LHCN-M2 (cell line): ENCODE measurements at places on chromosomes 13 and 19.

GRCh38 chr13:51764184-51765141 lies 39.5 kb downstream of the DHRS12 start:
- peak; percentile 93 for DNase-seq

- no peak for DNase-seq
Measured at GRCh38 chr13:109699628-109700071, 86.7 kb downstream of the IRS2 start.

- no peak for DNase-seq
Measured at GRCh38 chr13:106468744-106469590, 66.5 kb downstream of the EFNB2 start.

- DNase-seq, result no peak
Measured at GRCh38 chr13:93462151-93462550, 235.5 kb downstream of the GPC6 start.

GRCh38 chr13:26964278-26965250 lies 204.0 kb upstream of the GPR12 start:
- peak; percentile 87 for DNase-seq

DNA sequence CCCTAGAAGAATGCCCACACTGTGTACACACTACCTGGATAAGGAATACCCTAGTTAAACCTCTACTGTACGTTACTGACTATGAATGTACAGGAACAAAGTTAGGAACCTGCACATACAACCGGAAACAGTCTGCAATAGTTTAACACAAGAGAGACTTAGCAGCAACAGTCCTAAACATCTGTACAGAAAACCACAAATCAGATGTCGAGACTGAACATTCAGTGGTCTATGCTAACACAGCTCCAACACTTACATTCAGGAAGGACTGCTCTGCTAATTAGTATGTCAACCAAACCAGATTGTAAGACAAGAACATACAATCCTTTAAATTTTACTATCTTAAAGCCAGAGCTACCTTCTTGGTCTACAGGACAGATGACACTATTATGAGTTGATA lies 104.9 kb downstream of the ZNF429 start:
- no peak for DNase-seq

GRCh38 chr13:97521726-97522125 lies 87.8 kb downstream of the RAP2A start:
- DNase-seq, result no peak

GRCh38 chr19:49558591-49558990 lies 21.8 kb downstream of the NOSIP start:
- no peak for DNase-seq

DNA sequence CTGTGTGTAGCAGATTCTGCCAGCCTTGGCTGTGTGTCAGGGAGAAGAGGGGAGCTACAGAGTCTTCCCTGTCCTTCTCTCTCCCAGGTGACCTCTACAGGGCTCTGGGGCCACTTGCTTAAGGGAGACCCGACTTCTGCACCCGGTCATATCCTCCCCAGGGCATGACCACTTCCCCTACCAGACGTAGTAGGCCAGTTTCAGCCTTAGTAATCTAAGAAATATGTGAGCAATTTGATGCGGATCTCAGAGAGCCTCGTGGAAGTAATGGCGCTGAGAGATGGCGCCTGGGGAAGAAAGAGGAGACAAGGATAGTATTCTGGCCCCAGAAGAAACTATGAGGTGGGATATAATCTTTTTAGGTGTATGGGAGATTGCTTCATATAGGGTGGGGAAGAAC lies 41.9 kb downstream of the NFIX start:
- DNase-seq, result peak; percentile 73

DNA sequence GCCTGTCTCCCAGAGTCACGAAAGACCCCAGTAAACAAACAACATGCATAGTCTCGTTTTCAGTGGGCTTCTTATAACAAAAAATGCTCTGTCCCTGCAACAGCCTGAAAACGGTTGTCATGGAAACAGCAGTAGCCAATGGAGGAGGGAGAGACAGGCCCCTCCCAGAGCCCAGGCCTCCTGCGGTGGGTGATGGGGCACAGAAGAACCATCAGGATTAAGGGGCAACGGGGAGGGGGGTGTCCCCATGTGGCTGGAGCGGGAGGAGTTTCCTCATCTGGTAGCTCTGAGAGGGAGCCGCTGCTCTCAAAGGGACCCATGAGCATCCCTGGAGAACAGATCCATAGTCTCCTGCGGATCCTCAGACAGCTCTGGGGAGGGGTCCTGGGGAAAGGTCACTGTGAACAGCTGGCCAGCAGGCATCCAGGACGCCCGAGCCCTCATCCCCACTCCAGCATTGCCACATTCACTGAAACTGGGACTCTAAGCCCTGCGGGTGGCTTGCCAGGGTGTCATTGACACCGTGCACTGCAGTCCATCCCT lies 37.5 kb upstream of the PNMA8B start:
- DNase-seq, result no peak

GRCh38 chr13:99389520-99390304 lies 82.5 kb upstream of the GPR183 start:
- DNase-seq, result no peak

DNA sequence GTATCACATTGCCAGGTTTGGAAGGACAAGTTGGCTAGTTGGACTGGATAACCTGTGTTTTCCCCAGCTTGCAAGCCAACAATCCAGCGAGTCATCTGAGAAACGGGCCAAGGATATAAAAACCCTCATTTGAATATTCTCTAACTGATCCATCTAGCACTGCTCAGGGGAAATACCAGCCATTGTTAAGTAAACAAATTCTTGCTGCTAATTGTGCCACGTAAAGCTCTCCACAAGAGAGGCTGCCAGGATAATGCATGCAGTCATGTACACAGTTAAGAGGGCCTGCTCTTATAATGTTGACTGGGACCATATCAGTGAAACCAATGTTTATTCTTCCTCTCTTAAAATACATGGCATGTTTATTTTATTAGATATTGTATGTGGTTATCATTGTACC lies 663.2 kb upstream of the SGCG start:
- DNase-seq, result peak; percentile 14

- no peak for DNase-seq
Measured at GRCh38 chr13:107580741-107581412, 634.5 kb downstream of the LIG4 start.

GRCh38 chr13:98377635-98378378 lies 199.1 kb downstream of the STK24 start:
- DNase-seq, result no peak

- DNase-seq, result peak; percentile 66
Measured at GRCh38 chr19:11092181-11092538, 2.9 kb downstream of the LDLR start.

GRCh38 chr13:41673640-41674039 lies 216.3 kb downstream of the RGCC start:
- DNase-seq, result peak; percentile 21

GRCh38 chr13:107730813-107731212 lies 484.5 kb downstream of the LIG4 start:
- no peak for DNase-seq

DNA sequence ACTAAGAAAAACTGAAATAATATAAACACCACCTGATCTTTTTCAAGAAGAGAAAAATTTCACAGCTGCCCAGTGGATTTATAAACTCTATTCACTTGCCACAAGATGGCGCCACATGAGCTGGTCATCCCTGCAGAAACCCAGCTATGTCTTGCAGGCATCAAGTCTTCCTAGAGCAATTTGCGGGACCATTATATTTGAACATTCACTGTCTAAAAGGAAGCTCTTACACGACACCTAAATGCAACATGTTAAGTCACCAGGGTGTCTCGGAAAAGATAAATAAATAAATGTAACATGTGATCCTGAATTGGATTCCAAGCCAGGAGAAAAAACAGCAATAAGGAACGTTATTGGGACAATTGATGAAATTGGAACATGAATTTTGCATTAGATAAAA lies 20.3 kb upstream of the AKT2 start:
- peak; percentile 85 for DNase-seq

DNA sequence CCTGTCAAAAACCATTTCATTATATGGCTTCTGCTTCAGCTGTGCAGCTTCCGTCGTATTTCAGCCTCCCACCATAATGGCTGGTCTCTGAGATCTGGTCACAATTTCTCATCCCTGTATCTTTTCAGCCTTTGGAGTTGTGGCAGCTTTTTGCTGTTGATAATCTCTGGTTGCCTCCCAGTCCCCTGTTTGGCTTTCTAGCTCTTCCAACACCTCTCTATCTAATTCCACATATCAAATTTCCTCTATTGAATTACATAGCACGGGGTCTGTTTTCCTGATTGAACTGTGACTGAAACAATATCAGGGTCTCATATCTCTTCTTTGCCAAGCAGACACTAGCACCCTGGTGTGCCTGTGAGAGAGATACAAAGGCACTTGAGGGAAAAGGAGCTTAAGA lies 222.1 kb upstream of the OBI1 start:
- no peak for DNase-seq

- no peak for DNase-seq
Measured at GRCh38 chr13:25727250-25727649, 324.6 kb downstream of the SHISA2 start.

DNA sequence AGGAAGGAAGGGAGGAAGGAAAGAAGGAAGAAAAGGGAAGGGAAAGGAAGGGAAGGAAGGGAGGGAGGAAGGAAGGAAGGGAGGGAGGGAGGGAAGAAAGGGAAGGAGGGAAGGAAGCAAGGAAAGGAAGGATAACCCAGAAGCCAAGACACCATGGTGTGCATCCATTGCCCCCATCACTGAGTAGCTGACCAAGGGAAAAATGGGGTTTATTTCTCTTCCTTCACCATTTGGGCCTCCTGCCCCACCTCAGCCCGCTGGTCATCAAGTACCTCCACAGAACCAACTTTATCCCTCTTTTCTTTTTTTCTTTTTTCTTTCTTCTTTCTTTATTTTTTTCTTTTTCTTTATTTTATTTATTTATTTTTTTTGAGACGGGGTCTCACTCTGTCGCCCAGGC lies 20.4 kb downstream of the CABP5 start:
- no peak for DNase-seq

DNA sequence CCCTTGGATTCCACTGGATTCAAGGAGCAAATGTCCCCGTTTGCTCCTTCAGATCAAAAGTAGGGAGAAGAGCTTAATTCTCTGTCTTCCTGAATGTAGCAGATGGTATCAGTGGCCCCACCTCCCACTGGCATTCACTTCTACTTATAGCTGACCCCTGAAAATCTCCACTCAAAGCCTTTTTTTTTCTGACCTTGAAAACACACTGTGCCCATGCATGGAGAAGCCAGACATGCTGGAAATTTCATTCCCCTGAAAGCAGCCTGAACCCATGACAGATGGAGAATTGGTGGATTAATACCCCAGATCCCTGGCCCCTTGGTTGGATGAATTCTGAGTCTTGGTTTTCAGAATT lies 76.6 kb upstream of the UBAC2 start:
- no peak for DNase-seq

DNA sequence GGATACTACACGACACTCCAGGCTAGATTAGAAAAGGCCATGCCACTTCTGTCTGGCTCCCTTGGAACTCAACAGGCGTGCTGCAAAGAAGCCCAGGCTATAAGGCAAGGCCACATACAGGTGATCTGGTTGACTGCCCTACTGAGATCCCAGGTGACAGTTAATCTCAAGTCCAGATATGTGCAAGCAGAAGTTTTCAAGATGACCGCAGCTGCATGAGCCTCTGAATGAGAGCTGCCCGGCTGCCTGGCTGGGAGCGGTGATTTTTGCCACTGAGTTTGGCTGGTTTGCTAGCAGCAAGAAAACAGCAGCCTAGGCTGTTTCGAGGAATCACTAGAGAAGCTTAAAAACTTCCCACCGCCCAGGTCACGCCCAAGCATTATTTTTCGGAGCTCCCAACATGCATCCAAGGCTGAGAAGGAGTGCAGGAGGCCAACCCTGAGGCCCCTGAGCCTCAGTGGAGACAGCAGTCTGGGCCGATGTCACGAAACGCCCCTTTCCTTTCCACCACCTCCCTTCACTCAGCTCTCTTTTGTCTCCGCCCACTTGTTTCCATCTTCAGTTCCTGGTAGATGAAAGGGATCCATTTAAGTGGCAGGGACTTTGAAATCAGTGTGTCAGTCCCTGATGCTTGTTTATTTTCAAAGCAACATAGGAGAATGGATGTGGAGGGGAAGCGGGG lies 14.0 kb upstream of the URI1 start:
- no peak for DNase-seq

- no peak for DNase-seq
Measured at GRCh38 chr19:3115411-3115810, 20.4 kb upstream of the GNA15 start.

DNA sequence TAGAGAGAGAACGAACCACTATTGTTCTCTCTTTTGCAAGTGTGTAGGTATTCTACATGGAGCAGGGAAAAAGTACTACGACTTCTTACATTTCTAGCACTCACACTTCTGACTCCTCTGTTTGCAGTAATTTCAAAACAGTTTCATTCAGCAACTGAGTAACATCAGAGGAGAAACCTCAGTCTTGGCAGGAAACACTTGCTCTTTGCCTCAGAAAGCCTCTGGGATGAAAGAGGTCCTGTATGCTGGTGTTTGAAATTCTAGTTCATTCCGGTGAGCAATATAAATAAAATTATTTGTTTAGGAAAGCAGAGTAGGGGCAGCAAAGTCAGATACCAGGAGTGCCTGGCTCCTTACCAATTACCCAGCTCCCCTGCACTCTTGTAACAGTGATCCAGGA lies 595.5 kb downstream of the TBC1D4 start:
- no peak for DNase-seq

GRCh38 chr13:59562924-59563323 lies 600.8 kb downstream of the DIAPH3 start:
- no peak for DNase-seq

GRCh38 chr13:46297361-46297811 lies 85.7 kb downstream of the LRRC63 start:
- no peak for DNase-seq

GRCh38 chr13:98853771-98854221 lies 101.3 kb upstream of the SLC15A1 start:
- DNase-seq, result peak; percentile 33

DNA sequence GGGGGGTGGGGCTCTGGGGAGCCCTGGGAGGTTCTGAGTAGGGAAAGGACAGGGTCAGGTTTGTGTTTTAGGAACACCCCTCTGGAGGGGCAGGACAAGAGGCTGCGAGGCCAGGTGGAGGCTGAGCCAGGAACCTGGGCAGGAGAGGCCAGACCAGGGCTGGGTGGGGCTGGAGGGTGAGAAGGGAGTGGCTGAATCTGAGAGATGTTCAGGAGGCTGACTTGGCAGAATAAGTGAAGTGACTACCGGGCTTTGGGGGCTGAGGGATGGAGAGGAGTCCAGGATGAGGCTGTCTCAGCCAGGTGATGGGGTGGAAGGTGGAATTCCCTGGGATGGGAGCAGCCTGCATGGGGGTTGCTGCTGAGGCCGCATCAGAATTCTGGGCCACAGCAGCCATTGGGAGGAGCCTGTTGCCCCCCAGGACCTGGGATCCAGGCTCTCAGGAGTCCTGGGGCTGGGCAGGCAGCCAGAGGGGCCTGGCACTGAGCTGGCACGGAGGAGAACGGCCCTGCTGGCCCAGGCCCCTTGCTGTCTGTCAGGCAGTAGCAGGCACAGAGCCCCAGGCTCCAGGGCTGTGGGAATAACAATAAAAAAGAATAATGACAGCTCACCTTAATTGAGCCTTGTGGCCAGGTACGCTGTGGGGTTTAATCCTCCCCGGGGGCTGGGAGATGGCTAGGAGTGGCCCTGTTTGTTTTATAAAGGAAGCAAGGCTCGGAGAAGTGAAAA lies 3.3 kb downstream of the PPP5C start:
- no peak for DNase-seq
